HCT116 (cell line): ENCODE measurements at places on chromosomes 6 and 20.

GRCh38 chr20:51486197-51487005 is 56.1 kb downstream of the NFATC2 start:
- DNase-seq = no peak

GRCh38 chr20:14046534-14046933 is 51.2 kb downstream of the MACROD2 start:
- no peak for DNase-seq

DNA sequence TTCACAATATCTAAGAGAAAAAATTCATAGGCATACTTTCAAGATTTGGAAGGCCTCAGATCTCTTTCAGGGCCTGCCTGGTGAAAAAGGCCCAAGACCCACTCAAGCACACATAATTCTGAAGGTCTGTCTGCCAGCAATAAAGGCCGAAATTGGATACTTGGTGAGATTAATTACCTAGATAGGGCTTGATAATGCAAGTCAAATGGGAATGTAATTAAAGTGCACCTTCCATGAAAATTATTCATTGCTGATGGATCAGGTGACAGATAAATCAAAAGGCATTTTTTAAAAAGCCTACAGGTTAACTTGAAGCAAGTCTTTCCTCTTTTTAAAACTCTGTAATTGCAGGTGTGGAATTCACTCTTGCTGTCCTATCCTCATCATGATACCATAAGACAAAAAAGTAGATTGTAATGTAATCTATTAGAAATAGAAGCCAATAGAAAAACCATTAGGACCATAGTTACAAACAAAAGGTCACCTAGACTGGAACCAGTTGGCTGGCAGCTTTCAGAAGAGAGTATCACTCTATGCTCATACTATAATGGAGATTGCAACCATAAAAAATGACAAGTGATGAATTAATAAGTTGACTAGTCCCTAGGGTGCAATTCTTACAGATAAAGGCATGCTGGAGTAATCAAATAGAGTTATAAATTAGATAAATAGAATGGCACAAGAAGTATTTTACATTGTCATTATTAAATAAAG is 77.3 kb downstream of the EPHA7 start:
- DNase-seq = no peak

DNA sequence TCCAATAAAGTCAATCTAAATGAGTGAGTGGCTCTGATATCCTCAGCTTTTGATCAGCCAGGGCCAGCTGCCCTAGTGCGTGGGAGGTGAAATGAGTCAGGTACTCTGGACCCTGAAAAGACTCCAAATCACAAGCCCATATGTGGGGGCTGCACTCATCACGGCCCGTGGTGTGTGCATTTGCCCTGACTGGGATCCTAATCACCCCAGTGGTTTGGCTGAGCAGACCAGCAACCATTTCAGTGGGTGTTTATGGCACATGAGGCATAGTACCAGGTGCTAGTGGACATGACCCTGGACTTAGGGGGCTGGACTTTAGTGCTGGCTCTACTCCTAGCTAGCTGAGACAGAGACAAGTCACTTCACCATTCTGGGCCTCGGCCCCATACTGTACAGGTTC is 39.4 kb downstream of the SCML4 start:
- no peak for DNase-seq
